ENCODE measurements at places on chromosomes 4 and X.

DNA sequence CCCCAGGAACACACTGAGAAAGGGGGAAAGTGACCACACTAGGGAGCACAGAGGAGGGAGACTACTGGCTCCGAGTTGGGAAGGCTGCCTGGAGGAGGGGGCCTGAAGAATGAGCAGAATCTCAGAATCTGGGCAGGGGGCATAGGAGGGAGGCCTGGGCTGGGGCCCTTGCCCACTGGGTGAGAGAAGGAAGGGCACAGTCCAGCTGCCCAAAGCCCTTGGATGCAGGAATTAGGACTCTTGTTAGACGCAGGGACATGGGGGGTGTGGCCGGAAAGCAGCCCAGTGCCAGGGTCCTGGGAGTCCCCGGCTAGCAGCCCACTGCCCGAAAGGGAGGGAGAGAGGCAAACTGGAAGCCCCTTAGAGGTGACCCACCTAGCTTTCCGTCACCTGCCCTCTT is 1.9 kb upstream of the DUSP9 start:
- DNase-seq: no peak

GRCh38 chrX:19121898-19122640 is at the start of gene ADGRG2:
Gene ADGRG2 (minus strand): TSS chrX:19122468. CDS start chrX:19068834, 53,634 bp downstream.
- no peak for DNase-seq

- DNase-seq: no peak
Measured at GRCh38 chrX:104281564-104281963, 26.8 kb upstream of the ESX1 start.

GRCh38 chrX:142296421-142296820 is 91.3 kb upstream of the MAGEC2 start:
- no peak for DNase-seq
